ENCODE measurements at places on chromosomes 3 and 15.

DNA sequence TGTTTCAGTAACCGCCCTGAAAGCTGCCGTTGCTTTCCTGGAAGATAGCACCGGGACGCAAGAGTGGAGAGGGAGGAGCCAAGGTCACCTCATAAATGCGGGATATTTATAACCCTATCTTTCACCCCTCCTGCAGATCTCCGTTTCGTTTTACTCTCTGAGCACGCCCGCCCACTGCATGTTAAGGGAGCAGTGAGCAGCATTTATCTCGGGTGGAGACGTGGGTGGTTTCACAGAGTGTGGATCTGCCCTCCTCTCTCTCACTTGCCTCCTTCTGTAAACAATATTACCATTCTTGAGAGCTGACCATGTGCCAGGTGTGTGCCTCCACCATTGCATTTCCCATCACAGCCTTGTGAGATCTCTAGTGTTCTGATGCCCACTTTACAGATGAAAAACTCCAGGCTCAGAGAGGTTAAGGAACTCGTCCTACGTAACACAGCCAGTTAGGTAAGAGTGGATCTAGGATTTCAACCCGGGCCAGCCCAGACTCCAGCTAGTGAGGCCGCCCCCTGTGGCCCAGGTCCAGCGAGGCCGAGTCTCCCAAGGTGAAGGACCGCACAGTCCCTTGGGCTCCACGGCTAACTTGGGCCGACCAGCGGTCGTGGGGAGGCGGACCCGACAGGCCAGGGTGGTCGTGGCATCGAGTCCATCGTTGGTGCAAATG, 16.9 kb upstream of the SEMA4B start:
- DNase-seq = peak; percentile 11

DNA sequence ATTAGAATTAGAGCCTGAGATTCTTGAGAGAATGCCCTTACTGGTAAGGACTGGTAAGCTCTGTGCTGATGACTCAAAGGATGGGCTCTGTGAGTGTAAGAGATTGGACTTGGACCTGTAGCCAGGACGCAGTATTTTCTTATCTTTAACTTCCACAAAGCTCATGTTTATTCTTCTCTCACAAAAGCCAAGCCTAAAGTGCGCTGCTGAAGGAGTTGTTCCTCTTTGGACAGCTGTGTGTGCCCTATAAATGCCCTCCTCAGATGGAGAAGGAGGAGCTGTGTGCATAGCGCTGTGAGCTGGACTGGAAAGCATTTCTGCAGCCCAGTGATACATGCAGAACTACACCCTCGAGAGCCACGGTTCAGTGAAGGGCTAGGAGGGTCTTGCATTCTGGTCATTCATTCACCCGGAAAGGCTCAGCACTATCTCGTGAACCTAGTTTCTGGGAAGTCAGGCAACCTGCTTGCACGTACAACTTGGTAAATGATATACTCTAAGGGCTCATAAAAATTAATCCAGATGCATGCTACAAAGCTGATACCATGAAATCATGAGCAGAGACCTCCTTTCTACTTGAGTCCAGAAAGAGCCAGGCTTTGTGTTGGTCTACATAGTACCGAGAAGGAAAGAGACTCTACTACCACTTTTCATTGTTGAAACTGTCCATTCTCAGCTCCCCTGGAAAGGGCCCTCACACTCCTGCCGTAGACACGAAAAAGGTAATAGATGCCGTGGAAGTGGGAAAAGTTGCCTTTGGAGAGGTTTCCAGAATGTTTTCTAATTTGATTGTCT, 103.0 kb upstream of the TBL1XR1 start:
- no peak for DNase-seq

GRCh38 chr3:135907422-135908165, 57.9 kb upstream of the PPP2R3A start:
- no peak for DNase-seq

GRCh38 chr3:184186184-184186901, at the start of gene ABCF3:
TSS of gene ABCF3 (plus strand) at chr3:184186199. CDS start at chr3:184186208, 9 bp downstream.
- no peak for DNase-seq

DNA sequence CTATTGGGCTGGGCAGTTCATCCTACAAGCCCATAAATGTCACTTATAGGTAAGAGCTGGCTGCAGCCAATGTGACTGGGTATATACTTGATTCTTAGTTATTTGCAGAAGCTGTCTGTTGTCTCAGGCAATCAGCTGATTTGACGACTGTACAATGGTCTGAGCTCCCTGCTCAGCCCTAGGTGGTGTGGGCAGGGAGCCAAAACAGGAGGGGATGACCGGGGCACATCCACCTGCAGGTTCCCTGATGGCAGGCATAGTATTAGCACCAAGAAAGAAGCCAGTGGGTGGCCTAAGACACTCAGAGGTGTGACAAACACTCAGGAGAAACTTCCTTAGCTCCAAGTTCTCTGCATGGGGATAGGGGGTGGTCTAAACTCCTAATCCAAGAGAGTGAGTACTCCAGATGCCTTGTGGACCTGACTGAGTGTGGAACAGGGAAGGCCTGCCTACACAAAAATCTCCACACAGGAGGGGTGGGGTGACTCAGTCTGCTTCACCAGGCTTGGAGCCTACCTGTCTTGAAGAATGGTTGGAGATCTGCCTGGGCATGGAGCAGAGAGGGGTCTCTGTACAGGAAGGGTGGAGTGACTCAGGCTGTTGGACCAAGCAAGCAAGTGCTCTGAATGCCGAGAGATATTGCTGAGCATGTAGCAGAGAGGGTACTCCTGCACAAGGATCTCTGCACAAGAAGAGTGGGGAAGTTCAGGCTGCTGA, 690.4 kb upstream of the NAALADL2 start:
- no peak for DNase-seq

GRCh38 chr15:64247906-64248541, 85.2 kb upstream of the PPIB start:
- no peak for DNase-seq

DNA sequence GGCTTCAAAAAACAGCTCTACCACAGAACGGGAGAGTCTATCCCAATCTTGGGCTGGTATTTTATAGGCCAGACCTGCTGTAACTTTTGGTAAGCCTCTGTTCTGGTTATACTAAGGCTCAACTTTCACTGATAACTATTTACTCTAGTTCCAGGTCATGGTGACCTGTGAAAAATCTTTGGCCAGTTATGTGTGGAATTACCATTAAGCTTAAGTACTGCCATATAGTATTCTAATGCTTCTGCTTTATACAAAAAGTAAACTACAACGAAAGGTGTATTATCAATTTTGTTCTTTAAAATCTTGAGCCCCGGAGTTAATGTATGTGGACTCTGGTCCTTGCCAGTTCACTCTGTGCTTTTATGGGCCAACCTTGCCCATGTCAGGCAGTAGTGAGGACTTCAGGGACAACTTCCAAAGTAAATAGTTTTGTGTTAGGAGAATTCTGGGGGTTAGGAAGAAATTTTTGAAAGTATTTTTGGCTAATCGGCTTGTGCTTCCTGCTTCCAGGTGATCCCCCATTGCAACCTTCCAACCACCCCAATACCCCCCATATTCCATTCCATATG, 6.4 kb downstream of the SIAH2 start:
- DNase-seq = no peak

DNA sequence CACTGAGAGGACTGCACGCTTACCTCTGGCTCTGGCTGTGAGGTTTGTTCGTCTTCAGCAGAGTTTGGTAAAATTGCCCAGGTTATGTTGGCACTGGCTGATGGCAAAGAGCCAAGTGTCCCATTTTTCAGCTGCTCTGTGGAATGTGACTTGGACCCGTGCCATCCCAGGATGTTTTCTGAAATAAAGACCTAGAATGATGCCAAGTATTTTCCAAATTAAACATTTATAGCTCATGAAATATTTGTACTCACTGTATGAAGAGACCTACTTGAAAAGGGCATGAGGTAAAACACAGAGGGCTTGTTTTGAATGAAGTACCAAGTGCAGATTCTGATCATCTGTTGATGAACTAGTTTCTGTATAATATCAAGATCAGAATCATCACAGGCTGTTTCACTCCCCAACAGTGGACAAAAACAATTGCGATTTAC, 200.5 kb downstream of the STT3B start:
- no peak for DNase-seq

- no peak for DNase-seq
Measured at GRCh38 chr3:185986198-185986777, 48.5 kb upstream of the TRA2B start.

All from stimulated activated CD4-positive, alpha-beta T cell treated with anti-CD3 and anti-CD28 coated beads, Interleukin-15, amount 100 ng/mL, for 1 hour (primary cell).